ENCODE measurements at places on chromosomes 2 and 18.
A peak's percentile ranks its signal among the peaks of the same experiment; 100 is the strongest.

DNA sequence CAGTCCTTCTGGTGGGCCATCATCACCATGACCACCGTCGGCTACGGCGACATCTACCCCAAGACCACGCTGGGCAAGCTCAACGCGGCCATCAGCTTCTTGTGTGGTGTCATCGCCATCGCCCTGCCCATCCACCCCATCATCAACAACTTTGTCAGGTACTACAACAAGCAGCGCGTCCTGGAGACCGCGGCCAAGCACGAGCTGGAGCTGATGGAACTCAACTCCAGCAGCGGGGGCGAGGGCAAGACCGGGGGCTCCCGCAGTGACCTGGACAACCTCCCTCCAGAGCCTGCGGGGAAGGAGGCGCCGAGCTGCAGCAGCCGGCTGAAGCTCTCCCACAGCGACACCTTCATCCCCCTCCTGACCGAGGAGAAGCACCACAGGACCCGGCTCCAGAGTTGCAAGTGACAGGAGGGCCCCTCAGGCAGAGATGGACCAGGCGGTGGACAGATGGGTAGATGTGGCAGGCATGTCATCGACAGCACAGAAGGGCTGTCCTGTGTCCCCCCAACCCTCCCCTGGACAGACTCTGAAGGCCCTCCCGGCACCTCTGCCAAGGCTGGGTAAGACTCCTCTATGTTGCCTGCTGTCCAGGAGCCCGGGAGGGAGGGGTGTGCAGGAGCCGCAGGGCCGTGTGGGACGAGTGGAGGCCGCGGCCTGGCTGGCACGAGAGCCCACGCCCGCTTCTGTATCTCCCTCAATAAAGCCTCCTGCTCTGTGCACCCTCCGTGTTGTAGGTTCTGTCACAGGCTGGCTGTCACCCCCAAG is 2.0 kb downstream of the KCNF1 start:
- DNase-seq: no peak

DNA sequence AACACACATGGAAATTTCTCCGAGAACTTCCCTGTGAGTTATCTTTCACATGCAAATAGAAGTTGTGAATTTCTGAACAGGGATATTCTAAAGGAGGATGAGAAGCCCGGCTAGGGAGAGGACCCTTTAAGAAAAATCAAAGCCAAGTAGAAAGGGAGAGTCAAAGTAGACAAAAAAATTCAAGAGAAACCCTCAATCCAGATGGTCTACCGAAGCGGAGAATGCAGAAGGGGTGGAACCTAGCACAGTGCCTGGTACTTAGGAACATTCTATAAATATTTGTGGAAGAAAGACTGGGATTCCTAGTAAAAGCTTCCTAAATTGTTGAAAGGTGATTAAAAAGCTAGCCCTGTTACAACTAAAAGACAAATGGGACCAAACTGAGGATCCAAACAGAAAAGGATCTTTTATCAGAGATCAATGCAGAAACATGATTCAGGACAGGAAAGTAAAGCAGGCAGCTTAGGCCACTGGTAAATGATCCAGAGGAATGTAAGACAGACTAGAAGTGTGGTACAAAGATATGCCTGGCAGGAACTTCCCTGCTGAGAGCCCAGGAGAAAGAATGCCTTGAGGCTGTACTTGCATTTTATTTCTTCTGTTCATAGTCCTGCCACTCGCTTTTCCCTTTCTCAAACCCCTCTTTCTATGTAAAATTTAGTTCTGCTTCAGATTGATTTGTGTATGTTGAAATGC is 19.5 kb upstream of the GLS start:
- DNase-seq: no peak

GRCh38 chr18:39571511-39571910 is 2005.9 kb upstream of the CELF4 start:
- no peak for DNase-seq

- DNase-seq: no peak
Observed at GRCh38 chr18:939166-939565, 34.5 kb downstream of the ADCYAP1 start.

DNA sequence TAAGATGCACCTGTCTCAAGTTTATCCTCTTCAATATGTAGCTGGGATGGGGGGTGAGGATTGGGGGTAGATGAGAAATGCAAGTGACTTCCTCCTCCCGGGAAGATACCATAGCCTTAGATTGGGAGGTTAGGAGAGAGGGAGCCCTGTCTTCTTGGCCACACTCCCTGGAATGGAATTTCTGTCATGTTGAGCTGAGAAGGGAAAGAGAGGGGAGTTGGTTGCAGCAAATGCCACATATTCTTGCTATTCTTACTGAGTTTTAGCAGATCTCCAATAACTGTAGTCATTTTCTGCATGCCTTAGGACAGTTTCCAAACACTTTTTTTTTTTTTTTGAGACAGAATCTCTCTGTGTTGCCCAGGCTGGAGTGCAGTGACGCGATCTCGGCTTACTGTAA is 35.9 kb downstream of the TAF4B start:
- DNase-seq: no peak

GRCh38 chr2:112032689-112033465 is 22.2 kb upstream of the TMEM87B start:
- DNase-seq: no peak

- no peak for DNase-seq
Observed at GRCh38 chr2:172702451-172702850, 33.2 kb upstream of the RAPGEF4 start.

- no peak for DNase-seq
Observed at GRCh38 chr2:16395601-16396000, 270.0 kb downstream of the CYRIA start.

DNA sequence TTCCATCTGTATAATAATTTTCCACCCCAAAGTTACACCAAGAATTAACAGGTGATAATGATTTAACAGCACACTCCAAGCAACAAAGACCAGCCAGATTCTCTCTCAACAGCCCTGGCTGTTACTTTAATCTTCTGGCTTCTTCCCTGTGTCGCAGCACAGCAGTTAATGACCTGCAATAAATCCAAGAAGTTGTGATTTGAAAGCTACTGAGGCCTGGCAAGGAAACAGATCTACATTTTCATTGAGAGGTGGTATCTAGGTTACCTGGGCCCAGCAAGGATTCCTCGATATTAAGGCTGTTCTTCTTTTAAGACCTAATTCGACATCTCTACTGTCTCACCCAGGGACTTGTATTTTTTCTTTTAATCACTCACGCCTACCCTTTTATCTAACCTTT is 433.8 kb downstream of the NBAS start:
- DNase-seq: no peak

DNA sequence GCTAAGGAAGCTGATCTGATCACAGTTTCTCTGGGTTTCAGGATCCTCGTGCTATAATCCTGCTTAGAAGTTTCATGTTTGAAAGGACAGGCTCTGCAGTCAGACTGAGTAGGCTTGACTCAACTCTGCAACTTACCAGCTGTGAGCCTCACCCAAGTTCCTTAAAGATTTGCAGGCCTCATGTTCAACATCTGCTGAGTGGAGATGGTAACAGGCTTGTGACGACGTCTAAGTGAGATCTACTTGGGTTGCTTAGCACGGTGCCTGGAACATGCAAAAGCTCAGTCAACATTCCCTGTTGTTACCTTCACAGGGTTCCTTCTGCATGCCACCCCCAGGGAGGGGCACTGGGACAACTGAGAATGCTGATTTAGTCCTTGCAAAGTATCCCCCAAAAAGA is 164.2 kb downstream of the C1D start:
- no peak for DNase-seq

GRCh38 chr2:79437433-79438267 is 75.2 kb upstream of the CTNNA2 start:
- no peak for DNase-seq

DNA sequence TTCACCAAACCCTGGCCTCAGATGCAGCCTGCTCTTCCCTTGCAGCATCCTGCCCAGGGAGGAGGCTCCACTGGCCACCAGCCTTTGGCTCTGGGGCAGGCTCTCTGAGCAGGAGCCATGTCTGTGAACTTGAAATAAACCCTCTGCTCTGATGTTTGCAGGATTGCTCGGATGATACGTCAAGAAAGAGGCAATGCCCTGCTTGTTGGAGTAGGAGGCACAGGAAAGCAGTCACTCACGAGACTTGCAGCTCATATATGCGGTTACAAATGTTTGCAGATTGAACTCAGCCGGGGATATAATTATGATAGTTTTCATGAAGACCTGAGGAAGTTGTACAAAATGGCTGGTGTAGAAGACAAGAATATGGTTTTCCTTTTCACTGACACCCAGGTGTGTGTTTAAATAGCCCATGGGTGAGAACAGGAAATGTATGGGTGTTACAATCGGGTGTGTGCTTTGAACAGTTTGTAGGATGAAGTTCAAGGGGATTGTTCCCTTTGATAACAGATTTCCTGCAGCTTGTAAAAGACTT is 177.9 kb downstream of the DNAH6 start:
- peak; percentile 34 for DNase-seq

DNA sequence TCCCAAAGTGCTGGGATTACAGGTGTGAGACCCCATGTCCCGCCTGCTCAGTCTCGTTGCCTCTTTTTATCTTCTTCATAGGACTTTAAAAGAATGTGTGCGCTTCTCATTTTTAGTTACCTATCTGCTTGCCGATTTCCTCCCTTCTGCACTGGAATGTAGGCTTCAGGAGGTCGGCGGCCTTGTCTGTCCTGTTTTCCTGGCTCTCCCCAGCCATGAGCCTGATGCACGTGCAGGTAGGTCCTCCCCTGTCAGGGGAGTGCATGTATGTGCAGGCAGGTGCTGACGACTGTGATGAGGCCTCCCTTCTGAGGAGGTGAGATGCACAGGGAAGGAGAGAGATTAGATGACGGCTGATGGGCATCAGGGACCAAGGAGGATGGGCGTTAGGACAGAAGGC is 13.6 kb upstream of the ATP6V1C2 start:
- no peak for DNase-seq

DNA sequence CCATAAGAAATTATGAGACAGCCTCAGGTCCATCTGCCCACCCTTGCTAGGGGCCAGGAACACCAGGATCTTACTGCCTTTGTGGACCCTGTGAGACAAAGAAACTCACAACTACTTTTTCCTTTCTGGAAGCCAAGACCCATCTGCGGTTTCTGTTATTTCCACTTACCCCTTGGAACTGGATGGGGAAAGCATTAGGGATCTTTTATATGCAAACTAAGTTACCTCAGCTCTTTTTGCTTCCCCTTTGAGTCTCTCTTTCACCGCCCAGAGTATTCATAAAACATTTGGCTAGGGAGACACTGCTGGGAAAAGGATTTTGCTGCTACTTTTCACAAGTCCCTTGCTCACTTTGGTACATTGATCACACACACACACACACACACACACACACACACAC is 95.7 kb downstream of the ZNF385B start:
- DNase-seq: no peak

DNA sequence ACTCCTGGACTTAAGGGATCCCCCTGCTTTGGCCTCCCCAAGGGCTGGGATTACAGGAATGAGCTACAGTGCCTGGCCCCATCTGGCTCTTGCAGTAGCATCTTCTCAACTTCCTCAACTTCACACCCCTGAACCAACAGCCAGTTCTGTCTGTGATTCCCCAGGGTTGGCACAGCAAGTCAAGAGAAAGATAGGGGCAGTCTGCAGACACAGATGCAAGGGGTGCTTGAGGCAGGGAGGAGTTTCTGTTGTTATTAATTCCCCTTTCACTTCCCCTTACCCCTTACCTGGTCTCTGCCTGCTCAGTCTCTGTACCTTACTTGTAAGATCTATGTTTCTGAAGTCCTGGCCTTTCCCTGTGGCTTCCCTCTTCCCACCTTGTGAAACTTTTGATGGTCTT is 54.1 kb upstream of the MEX3C start:
- DNase-seq: no peak

GRCh38 chr2:98734162-98734561 is 3.2 kb upstream of the MGAT4A start:
- no peak for DNase-seq

DNA sequence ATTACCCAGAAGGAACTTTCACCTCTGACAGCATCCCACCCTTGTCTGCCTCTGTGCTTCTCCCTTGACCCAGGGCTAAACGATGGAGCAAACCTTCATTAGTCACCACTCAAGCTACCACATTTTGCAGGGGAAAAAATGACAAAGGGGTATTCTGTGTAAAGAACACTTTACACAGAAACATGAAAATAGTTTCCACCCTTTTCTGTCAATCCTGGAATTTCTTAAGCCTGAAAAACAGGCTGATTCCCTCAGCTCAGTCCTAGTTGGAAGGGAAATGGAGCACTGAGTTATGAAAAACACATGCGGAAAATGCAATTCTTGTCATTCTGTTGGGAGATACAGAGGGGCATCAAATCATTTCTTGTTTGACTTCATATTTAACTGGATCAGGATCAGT is 175.0 kb upstream of the HNRNPA3 start:
- no peak for DNase-seq

DNA sequence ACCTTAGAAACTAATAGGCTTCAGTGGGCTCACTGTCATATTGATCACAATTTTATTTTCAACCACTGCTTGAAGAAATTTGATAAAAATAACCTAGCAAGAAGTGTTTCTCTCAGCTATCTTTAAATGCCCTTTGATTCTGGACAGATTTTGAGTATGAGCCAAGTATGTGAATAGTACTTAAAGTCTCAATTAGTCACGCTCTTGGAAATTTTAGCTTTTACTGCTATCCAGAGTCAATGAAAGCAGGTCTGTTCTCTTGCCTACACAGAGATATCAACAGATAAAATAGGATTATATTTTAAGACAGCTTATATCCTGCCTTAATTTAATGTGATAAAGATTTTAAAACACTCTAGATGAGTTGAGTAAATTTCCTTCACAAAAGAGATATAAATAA is 337.3 kb downstream of the CBLN2 start:
- no peak for DNase-seq
